ENCODE measurements at places on chromosomes 12 and 14.

DNA sequence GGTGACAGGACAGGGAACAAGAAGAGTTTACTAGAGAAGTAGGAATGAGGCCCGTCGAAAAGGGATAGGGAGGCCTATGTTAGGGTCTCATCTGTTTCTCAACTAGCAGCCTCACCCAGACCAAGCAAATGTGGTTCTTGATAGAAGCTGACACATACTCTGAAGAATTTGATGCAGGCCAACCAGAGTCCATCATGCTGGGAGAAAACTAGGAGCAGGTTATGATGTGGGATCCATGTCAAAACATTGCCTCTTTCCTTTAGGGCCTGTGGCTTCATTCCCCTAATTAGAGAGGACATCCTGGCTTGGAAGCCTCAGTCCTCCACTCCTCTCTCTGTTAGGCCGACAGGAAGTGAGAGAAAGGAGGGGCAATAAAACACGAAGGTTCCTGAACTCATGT is 122.8 kb downstream of the NTF3 start:
- no peak for DNase-seq

DNA sequence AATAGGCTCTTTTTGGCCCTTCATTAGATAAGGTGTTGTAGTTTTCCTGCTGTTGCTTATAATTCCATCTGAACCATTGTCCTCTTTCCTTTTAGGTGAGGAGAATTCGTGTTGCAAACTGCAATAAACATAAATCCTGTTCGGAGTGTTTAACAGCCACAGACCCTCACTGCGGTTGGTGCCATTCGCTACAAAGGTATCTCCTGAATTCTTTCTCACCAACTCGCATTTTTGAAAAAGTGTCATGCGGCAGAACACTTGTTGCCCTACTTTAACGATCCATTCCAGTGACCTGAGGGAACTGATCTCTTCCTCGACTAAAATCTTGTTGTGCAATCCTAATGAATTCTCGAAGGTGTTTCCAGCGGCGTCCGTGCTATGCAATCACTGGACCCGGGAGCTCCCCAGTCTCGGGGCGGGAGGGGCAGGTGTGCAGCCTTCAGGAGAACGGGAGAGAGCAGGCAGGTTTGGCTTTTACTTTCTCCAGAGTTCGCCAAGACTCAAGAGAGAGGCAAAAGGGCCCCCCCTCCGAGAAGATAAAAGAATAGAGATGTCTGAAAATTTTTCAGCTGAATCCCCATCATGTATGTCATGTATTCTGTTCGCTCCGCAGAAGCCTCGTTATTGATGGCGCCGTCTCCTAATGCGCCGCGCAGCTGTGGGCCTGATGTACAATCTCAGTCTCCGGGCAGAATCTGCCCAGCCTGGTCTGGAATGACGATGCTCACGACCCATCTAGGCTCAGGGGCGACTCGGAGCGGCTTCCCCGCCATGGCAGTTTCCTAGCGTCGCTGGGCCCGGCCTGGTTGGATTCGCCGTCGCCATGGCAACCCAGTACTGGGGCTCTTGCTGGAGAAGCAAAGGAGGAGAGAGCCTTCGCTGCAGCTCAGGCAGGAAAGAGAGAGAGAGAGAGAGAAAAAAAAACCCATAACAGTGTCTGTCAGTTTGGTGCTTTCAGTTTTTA is 38.2 kb downstream of the PLXNC1 start:
- no peak for DNase-seq

GRCh38 chr14:53621433-53621832 is 335.2 kb downstream of the BMP4 start:
- DNase-seq = no peak

- no peak for DNase-seq
These were observed 2.8 kb upstream of the PIWIL1 start for GRCh38 chr12:130334937-130335336.

All from LNCaP clone FGC (cell line).